ENCODE measurements at places on chromosomes 3 and 15. TPM values are rescaled to one million over a fixed set of nuclear protein-coding genes. Genes with fewer than 3 reads are reported as not detected.

- DNase-seq: no peak
- no peak overlapping the region for H3K4me3 ChIP-seq
- H3K27me3 ChIP-seq: no peaks in the 10 kb centered on the region
Measured at GRCh38 chr3:169161011-169161410, 502.5 kb downstream of the MECOM start.

DNA sequence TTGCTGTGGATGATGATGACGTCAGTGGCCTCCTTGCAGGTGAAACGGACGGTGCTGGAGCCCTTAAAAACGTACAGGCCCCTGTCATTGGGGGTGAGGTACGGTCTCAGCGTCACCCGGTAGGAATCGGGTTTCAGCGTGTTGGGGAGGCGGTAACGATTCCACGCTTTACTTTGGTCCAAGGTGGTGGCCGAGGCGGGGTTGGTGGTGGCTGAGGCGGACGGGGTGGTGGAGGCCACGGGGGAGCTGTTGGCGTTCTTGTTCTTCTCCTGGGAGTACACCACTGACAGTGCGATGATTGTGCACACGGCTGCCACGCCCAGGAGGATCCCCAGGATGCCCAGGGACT is 8.5 kb downstream of the ANPEP start:
- H3K27me3 ChIP-seq: no peaks in the 10 kb centered on the region
- DNase-seq: no peak
- no peak overlapping the region for H3K27ac ChIP-seq
- no peak overlapping the region for H3K4me3 ChIP-seq

DNA sequence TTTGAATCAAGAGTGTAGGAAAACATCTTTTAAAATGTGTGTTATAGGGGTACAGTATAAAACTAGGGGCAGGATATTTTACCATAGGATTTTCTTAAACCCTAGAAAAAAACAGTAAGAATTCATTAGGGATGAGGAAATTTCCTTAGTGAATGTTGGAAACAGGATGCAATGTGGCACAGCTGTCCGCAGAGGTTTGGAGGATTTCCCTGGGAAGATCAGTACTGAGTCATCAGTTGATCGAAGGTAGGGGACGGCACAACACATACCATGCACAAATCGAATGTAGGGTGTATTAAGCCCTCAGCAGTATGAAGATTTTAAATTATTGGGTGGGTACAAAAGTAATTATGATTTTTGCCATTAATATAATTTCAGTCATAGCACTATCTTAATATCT is 49.9 kb downstream of the FNDC3B start:
- no peaks in the 10 kb centered on the region for H3K36me3 ChIP-seq
- DNase-seq: no peak
- H3K4me3 ChIP-seq: no peak overlapping the region
- H3K27me3 ChIP-seq: no peaks in the 10 kb centered on the region

Gene IL12A
- total RNA-seq: not detected
